Brain (organoid and tissue), 16 donors: ENCODE measurements at places on chromosomes 11 and 22. TPM values are rescaled to one million over a fixed set of nuclear protein-coding genes. Genes with fewer than 3 reads are reported as not detected.

Gene INS
- polyA plus RNA-seq: not detected

Gene MDK
- 391 TPM for polyA plus RNA-seq

Gene MUC2
- polyA plus RNA-seq: not detected

Gene PIWIL4
- 0.44 TPM for polyA plus RNA-seq

Gene SHISA8
- polyA plus RNA-seq: 4.1 TPM

Gene FANCF
- 10.1 TPM for polyA plus RNA-seq

Gene FJX1
- 8.1 TPM for polyA plus RNA-seq

Gene SUSD2
- 2.7 TPM for polyA plus RNA-seq

Gene OR52I2
- not detected for polyA plus RNA-seq

GRCh38 chr11:92277871-92278270 is 53.3 kb downstream of the FAT3 start:
- DNase-seq: no peak

DNA sequence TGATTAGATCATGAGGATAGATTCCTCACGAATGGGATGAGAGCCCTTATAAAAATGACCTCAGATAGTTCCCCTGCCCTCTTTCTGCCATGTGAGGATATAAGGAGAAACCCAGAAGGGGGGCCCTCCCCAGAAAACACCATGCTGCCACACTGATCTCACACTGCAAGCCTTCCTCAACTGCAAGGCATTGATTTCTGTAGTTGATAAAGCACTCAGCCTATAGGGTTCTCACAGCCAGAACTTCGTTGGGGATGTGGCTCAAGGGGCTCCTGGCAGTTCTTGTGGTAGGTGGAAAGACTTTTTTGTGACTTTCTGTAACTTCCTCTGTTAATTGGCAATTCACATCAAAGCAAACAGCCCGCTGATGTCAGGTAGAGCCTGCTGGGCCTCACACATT is 108.9 kb downstream of the CD44 start:
- DNase-seq: no peak

- DNase-seq: no peak
Measured at GRCh38 chr22:21587803-21588611, 20.5 kb downstream of the UBE2L3 start.

- DNase-seq: no peak
Measured at GRCh38 chr11:73182824-73183321, 35.2 kb upstream of the P2RY2 start.

DNA sequence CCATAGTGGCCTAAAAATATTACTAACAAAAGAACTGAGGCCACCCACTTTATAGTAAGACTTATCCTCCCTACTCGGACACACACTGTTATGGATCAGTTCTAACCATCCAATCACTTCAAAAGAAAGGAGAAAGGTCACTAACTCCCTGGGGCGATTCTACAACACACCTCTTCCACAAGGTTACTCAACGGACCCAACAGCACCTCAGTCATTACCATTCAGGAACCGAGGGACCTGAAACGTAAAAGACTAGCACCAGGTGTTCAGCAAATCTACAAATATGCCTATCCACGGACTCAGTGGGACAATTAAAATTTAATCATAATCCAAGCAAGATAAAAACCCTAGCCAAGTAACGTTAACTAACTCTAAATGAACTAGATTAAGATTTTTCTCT is 1.6 kb downstream of the HNRNPUL2 start:
- no peak for DNase-seq

DNA sequence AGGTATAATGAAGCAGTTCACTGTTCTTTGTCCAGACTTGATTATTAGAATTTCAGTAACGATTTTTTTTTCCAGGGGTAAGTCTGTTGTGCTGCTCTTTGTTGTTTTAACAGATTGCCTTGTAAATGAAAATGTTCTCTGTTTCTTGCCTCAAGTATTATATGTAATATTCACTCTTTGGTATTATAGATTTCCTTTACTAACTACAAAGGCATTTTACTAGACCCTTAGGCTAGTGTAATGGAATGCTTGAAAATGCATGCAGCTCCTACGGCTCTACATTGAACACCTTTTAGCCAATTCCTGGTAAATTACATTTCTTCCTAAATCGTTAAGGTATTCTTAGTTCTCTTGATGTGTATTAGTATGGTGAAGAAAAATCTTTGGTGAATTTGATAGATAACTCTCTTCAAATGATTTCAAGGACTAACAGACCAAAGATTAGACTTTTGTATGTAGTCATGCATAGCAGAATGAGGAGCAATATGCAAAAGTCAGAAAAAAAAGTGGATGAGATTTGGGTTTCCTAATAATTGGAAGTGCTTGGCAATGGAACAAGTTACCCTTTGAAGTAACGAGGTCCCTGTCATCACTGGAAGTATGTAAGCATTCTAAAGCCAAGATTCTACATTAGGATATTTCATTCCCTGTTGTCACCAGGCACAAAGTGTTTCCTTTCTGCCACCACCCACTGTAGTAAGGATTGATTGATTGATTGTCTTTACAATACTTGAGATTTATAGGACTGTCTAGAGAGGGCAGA is 113.1 kb downstream of the DBX1 start:
- no peak for DNase-seq

DNA sequence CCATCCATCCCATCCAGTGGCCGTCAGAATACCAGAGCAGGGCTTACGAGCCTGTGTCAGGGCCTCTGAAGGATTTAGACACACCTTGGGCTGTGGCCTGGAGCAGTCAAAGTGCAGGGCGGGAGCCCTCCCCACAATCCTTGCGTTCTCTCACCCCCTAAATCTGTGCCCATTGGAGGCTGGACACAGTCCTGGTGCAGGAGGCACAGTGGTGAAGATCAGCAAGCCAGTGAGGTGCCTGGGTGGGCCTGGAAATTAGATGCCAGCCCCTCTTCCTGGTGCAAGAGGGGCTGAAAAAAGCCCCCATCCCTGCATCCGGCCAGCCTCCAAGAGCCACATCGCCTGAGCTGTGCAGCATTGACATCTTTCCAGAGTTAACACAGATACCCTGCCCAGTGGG is 1045.8 kb downstream of the TBC1D22A start:
- DNase-seq: no peak

- DNase-seq: no peak
Measured at GRCh38 chr11:94309757-94310156, 5.4 kb downstream of the IZUMO1R start.

GRCh38 chr11:66878474-66878873 is 21.6 kb downstream of the LRFN4 start:
- no peak for DNase-seq

DNA sequence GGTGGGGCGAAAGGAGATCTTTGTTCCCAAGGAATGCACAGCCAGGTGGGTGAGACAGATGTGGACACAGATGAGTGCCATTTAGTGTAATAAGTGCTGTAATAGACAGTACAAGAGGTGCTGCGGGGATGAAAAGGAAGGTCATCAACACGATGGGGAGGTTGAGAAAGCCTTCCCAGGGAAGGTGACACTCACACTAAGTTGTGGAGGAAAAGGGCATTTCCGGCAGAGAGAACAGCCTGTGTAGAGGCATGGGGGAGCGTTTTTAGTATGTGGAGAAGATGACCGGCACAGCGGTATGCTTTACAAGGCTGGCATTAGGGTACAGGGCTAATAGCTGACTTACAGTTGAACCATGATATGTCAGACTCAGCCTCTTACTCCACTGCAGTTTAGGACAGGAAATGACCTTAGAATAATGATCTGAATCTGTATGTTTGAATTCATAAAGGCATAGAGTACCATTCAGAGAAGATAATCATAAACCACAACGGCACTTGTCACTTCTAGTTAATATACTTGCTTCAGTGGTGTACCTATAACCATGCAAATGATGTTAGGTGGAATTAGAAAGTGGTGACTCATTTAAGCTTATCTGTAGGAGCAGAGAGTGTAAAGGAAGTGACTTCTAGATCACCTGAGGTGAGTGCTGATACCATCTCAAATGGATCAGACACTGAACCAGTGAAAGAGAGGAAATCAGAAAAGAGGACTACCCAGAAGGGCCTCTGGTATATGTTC is 60.6 kb downstream of the FAM83F start:
- DNase-seq: no peak

GRCh38 chr11:26930518-26931247 is 63.2 kb upstream of the FIBIN start:
- DNase-seq: no peak
